ENCODE measurements at places on chromosomes 5 and 9.
A peak's percentile ranks its signal among the peaks of the same experiment; 100 is the strongest.

GRCh38 chr9:87498046-87498810, 561 bp downstream of the DAPK1 start:
- peak; percentile 17 for DNase-seq

- no peak for DNase-seq
Measured at GRCh38 chr5:59151162-59151889, 568.5 kb downstream of the RAB3C start.

- no peak for DNase-seq
Measured at GRCh38 chr9:106878934-106879333, 16.0 kb downstream of the ZNF462 start.

- no peak for DNase-seq
Measured at GRCh38 chr5:173256800-173257199, 21.8 kb upstream of the NKX2-5 start.

DNA sequence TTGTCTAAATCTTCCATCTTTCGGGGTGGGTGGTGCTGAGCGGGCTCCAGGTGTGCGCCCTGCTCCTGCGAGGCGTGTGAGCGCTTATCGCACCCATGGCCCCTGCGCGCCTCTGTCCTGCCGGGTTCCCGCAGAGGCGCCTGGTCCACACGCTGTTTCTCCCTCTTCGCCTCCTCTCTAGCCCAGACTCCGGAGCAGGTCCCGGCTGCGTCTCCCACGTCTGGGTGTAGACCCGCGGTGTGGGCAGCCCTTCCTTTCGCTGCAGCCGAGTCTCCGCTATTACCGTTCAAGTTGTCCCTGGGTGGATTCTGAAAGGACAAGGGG, 40.5 kb upstream of the PLEKHG4B start:
- no peak for DNase-seq

Data from activated CD4-positive, alpha-beta T cell treated with anti-CD3 and anti-CD28 coated beads for 48 hours (primary cell).